Nephron progenitor cell (in vitro differentiated cells): ENCODE measurements at places on chromosomes 3 and 15.

- no peak for DNase-seq
Observed at GRCh38 chr15:66670175-66670574, 31.9 kb upstream of the SMAD6 start.

DNA sequence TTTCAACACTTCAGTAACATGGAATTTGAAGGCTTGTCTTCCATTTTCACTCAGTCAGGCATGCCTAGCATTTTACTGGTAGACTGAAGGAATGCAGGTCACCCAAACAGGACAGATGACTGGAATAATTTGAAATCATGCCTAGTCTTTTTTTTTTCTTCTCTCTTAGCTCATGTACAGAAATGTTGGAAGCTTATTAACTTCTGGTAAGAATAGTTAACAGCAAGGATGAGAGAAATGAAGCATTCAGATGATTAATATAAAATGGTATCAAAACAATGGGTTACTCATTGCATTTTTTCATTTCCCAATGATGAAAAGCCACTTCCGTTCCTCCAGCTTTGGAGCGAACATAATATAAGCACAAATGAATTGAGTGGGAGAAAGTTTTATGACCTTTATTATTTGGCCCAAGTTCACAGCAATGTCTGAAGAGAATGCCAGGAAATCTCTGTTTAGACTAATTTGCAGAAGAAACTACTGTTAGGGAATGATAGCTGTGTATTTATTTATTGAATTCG is 431.6 kb upstream of the RASGRP1 start:
- DNase-seq, result no peak

- DNase-seq, result no peak
Observed at GRCh38 chr3:5297895-5298294, 110.4 kb downstream of the EDEM1 start.

GRCh38 chr3:133915685-133916658 is 20.3 kb upstream of the RAB6B start:
- DNase-seq, result no peak

DNA sequence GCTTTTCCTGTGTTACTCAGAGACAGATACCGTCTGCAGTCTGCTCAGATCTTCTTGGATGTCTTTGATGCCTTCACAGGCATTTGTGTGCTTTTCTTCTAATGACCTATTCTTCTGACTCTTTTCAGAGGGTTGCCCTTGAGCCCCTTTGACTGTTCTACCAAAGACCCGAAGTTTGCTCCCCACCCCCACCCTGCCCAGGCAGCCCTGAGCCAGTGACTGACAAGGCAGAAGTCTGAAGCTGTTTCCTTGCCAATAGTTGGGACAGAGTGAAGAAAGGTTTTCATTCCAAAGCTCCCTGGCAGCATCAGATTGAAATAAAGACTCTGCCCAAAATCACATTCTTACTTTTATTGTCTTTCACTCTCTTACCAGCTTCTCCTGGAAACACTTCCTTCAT is 9.0 kb upstream of the ATP13A5 start:
- DNase-seq, result no peak

- DNase-seq, result no peak
Observed at GRCh38 chr3:114880078-114880477, 267.0 kb downstream of the ZBTB20 start.

- DNase-seq, result no peak
Observed at GRCh38 chr15:64070106-64070505, 23.5 kb downstream of the CIAO2A start.

DNA sequence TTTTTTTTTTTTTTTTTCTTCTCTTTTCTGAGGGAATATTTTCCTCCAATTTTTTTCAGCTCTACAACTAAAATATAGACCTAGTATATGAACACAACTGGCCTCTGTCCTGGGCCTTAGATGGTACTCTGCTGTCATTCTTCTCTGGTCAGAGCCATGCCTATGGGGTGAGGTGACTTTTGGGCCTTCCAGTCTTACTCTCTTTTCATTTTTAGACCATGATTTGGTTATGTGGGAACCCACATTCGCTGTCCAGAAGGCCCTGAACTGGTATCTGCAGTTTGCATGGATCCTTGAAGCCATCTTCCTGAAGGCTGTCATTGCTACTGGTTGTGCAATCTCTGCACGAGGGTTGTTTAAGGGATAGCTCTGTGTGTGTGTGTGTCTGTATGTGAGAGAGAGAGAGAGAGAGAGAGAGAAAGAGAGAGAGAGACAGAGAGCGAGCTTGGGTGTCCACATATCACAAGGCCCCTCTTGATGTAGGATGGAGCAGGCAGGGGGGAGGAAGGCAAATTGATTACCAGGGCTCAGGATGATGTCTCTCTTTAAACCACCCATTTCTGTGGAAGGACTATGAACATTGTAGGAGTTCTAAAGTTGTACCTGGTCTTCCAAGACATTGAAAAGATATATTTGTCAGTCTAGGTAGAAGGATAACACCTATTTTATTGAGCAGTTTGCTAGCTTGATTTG is 6.9 kb downstream of the TGFBR2 start:
- no peak for DNase-seq

GRCh38 chr15:87599616-87600015 is 656.9 kb downstream of the NTRK3 start:
- no peak for DNase-seq

- DNase-seq, result peak; percentile 50
Observed at GRCh38 chr3:122680475-122681283, at the start of gene PARP14. PARP14 (plus strand) TSS chr3:122680839; CDS start chr3:122680884, 45 bp downstream.

DNA sequence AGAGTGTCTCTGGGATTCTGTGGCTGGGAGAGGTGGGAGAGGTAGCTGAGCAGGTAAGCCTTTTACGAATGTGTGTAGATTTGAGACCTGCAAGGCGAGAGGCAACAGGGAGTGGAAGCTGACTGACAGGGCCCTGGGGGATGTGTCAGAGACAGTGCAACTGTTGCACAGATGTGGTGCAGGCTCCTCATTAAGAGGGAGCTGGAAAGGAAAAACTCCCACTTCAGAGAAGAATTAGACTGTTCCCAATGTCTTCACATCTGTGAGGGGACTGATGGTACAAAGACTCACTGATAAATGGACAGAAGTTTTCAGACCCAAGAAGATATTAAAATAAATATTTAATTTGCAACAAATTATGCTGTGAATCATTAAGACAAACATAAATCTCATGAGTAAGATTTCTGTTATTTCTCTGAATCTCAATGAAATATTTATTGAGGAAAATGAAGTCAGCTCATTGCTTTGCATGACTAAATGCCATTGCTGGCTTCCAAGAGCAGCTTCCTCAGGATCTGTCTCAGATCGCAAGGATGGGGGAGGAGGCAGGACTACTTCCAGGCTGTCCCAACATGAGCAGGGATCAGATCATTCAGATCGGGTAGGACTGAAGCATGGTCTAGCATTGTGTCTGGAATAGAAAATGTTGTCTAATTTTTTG is 127.3 kb upstream of the ROPN1 start:
- no peak for DNase-seq

- no peak for DNase-seq
Observed at GRCh38 chr3:56725175-56725574, 42.1 kb upstream of the TASOR start.

DNA sequence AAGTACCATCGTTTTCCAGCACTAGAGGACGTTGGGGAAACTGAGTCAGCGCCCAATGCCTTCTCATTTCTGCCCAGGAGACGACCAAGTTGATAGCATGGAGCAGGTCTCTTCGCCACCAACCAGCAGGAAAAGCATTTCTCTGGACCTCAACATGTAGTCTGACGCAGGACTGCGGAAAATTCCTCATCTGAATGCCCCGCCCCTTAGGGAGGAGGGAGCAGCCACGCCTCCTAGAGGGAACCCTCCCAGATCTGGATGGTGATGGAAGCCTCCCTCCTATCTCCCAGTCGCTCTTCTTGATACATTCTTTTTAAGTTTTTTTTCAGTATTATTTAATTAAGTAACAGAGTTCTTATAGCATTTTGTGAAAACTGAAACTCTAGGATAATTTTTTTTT is 17.4 kb upstream of the MINDY4B start:
- peak; percentile 36 for DNase-seq

DNA sequence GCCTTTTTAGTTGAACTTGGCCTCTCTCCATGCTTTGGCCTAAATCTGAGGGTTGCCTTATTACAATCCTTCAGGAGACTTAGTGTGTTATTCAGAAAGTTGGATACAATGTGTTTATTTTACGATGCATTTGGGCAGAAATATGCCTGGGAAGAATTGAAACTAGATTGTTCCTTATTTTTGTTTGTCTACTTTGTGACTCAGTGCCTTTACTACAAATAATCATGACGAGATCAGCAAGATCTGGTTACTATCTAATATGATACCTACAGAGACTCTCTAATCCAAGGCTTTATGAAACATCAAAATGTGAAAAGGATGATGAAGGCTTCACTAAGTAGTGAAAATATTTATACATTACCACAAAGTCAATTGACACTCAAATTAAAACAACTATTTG is 82.2 kb downstream of the RBMS3 start:
- no peak for DNase-seq

GRCh38 chr15:81049835-81050234 is 49.1 kb downstream of the TLNRD1 start:
- no peak for DNase-seq

- DNase-seq, result no peak
Observed at GRCh38 chr3:89690646-89691045, 583.2 kb downstream of the EPHA3 start.

- DNase-seq, result peak; percentile 47
Observed at GRCh38 chr15:69893863-69894262, 203.9 kb downstream of the TLE3 start.

DNA sequence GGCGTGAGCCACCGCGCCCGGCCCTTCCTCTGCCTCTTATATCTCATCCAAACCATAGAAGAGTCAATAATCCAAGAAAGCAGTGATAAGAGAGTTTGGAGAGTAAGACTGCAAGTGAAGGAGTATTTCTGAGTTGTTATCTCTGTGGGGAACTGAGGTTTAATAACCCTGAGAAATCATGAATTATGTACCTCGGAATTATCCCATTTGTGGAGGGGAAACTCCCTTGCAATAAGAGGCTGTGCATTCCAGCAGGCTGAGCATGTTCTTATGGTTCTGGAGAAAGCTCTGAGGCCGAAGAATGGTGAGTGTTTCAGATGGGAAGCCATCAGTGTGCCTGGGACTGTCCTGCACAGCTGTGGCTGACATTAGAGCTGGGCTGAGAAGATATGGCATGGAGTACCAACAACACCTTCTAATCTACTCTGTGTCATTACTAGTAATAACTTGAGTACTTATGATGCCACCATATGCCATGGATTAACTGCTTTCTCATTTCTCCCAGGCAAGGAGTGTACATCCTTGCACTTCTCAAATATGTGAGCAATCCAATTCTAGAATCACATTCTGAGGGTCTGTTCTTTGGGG is 31.4 kb upstream of the NOX5 start:
- no peak for DNase-seq

GRCh38 chr3:10836676-10837075 is 20.6 kb downstream of the SLC6A11 start:
- DNase-seq, result no peak

DNA sequence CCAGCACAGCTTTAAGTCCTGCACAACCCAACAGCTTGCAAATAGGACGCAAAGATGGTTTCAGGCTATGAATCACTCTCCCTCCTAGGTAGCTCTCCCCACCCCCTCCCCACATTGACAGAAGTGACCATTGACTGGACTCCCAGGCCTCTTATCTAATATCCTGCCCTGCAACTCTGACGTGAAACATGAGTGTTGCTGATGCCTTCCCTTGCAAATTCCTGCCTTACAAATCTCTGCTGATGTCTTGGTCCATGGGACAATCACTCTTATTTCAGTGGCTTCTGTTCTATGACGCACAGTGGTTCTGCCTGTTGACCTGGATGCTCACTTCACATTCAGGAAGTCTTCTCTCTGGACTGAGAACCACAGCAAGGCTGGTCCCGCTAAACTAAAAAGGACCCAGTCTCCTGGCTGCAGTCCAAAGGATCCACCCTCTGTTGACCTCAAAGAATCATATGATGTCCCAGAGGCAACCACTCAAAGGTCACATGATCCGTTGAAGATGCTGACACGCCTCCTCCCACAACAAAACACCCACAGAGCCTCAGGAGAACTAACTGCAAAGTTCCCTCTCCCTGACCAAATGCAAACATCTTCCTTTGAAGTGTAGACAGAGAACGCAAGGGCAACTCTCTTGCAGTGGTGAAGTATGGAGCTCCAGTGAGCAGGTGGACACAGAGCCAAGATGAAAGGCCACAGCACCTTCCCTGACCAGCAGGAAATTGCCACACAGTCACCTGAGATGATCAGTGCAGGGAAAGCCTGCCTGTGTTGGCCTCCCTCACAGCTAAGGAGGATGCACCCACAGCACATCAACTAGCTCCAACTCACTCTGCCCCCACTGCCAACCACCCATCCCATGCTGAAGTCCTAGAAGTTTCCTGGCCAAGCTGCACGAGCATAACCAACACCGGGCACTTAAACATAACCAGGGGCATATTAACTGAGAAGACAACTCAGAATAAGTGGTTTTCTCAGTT is 112.3 kb downstream of the ADAMTS17 start:
- no peak for DNase-seq

DNA sequence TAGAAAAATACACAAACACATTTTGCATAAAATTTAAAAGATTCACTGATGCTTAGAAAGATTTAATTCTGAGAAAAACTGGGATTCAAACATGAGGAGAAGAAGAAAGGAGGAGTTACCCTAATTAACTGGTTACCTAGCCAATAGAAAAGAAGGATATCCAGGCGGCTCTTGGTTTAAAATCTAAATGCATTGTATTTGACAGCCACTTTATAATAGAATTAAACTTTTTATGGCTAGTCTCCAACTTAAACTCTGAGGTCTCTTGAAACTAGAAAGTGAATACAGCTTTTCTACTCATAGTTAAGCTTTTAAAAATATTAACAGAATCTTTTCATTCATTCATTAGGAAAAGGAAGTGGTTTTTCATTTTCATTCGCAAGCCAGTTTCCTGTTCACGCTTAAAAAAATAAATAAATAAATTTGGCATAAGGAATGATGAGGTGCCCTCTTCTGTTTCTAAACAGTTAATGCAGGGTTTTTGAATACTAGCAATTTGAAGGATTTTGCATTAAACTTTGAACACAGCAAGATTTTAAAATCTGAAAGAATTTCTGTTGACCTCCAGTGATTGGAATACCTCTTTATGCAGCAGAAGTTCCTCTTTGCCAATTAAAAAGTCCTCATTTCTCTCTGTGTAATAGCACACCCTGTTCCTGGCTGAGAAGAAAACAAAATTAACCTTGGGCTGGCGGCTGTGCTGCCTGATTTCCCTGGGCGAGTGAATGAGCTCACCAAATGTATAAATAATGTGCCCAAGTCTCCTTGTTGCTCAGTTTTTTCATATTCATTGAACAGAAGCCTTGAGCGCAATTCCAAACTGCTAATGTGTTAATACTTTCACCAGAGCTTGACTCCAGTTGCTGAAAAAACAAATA is 105.1 kb downstream of the ZMAT3 start:
- DNase-seq, result no peak

- no peak for DNase-seq
Observed at GRCh38 chr15:92049290-92049989, 195.9 kb downstream of the SLCO3A1 start.

DNA sequence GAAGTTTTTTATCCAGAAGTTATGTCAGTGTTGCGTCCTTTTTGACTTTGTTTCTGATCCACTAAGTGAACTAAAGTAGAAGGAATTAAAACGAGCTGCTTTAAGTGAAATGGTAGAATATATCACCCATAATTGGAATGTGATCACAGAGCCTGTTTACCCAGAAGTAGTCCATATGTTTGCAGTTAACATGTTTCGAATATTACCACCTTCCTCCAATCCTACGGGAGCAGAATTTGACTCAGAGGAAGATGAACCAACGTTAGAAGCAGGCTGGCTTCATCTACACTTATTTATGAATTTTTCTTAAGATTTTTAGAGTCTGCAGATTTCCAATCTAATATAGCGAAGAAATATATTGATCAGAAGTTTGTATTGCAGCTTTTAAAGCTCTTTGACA is 57.6 kb downstream of the DNAH1 start:
- DNase-seq, result no peak
